Hair follicular keratinocyte (primary cell): ENCODE measurements at places on chromosomes 13 and 19. TPM values are rescaled to one million over a fixed set of nuclear protein-coding genes. Genes with fewer than 3 reads are reported as not detected.

The ZNF888 gene
- 3.4 and 6.2 TPM in 2 replicates for total RNA-seq

The YIPF2 gene
- total RNA-seq, result 57.3 and 79.5 TPM in 2 replicates

The IGFL3 gene
- 0.30 and 0.78 TPM in 2 replicates for total RNA-seq

The CD37 gene
- not detected in 2 replicates for total RNA-seq

The RRAS gene
- total RNA-seq, result 55.4 and 88.5 TPM in 2 replicates

The CDADC1 gene
- 1.6 and 8.3 TPM in 2 replicates for total RNA-seq

The OR1M1 gene
- not detected in 2 replicates for total RNA-seq

The GTF2F2 gene
- total RNA-seq, result 33.6 and 36.5 TPM in 2 replicates
